KG1 (cell line): ENCODE measurements at places on chromosomes 7 and 10.

- no peak for DNase-seq
Observed at GRCh38 chr7:30804078-30804661, 33.0 kb downstream of the MINDY4 start.

- no peak for DNase-seq
Observed at GRCh38 chr10:93445097-93445960, 36.8 kb downstream of the MYOF start.

DNA sequence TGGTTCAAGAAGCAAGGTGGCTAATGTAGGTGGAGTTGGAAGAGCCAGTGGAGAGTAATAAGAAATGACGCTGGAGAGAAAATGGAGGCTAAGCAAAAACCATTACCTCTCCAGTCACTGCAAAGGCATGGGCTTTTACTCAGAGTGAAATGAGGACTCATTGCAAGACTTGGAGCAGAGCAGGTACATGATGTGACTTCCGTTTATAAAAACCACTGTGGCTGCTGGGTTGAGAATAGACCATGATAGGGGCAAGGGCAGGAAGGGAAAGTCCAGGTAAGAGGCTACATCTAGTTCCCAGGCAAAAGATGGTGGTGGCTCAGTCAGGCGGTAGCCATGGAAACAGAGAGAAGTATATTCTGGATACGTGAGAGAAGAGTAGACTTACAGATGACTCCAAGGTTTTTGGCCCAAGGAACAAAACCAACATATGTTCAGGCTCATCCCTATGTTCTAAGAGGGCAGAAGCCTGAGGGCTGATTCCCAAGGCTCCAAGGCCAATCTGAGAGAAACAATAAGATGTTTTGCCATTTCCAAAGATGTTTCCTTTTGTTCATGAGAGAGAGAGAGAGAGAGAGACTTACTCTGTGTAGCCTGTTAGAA is 21.5 kb upstream of the PDE1C start:
- DNase-seq, result no peak

DNA sequence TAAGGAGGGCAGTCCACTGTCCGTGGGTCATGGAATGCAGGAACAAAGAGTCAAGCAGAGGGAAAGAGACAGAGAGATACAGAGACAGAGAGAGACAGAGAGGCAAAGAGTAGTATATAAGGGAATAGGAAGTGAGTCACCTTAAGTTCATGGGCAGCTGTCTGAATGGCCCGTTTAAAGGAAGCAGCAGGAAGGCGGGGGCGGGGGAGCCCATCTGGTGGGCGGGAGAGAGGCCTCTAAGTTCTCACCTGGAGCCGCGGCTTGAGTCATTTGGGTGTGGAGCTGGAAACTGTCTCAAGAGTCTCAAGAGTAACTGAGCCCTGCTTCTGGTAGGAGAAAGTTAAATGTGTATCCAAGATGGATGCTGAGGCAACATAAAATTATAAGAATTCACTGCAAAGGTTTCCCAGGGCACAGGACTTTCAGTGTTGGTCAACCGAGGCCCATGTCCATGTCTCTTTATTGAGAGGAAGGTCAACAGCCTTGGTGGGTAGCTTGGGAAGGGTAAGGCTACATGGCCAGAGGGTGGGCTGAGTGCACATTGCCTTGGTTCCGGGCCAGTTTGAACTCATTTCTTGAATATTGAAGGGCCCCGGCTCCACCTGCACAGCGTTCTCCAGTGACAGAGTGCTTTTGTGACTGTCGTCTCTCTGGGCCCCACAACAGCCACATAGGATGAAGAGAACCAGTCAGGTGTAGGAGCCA is 85.5 kb upstream of the CACUL1 start:
- DNase-seq, result no peak

GRCh38 chr10:114337510-114338462 is 66.5 kb downstream of the AFAP1L2 start:
- DNase-seq, result no peak

- no peak for DNase-seq
Observed at GRCh38 chr10:48461623-48462481, 143.0 kb downstream of the ARHGAP22 start.

GRCh38 chr7:149753375-149754233 is 19.8 kb downstream of the ZNF467 start:
- DNase-seq, result no peak

- no peak for DNase-seq
Observed at GRCh38 chr7:134515569-134516468, 11.5 kb upstream of the AKR1B10 start.

DNA sequence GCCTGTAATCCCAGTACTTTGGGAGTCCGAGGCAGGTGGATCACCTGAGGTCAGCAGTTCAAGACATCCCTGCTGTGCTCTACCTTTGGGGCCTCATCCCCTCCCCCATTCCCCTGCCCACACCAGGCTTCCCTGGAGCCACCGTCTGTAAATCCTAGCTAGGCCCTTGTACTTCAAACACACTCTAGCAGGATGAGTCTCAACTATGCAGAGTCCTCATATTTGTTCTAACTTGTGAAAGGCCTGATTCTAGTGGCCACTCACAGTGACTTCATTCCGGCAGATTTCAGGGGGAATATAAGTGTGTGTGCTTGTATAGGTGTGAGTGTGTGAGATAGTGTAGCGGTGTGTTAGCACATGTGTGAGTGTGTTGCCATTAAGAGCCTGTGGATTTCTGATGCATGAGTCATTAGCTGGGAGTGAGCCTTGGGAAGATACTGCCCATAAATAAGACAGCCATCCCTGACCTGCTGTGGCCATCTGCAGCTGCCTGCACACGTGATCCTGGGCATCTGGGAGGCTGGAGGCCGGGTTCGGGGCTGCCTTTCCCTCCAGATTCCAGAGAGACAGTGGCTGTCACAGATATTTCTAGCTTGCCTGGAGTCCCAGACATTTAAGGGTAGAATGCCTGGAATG is 1.7 kb upstream of the NEURL1 start:
- no peak for DNase-seq

- no peak for DNase-seq
Observed at GRCh38 chr10:17233286-17233991, 5.4 kb downstream of the VIM start.

DNA sequence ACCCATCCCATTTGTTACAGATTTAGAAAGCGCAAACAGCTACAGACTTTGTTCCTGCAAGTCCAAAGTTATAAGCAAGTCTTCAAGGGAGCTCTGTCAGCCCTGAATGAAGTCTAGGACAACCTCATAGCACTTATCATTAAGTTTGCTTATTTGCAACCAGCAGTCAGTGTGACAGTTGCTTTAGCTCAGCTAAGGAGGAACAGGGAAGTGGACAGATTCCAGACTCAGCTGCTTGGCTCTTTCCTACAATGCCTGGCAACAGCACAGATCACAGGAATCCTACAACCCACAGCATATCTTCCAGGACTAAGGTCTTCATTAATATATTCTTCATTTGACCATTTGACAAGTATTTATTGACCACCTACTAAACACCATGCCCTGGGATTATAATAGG is 17.4 kb upstream of the KIF5B start:
- DNase-seq, result no peak

- DNase-seq, result no peak
Observed at GRCh38 chr10:99507265-99507664, 25.5 kb upstream of the NKX2-3 start.

GRCh38 chr10:64271983-64272382 is 750.8 kb downstream of the REEP3 start:
- DNase-seq, result no peak

DNA sequence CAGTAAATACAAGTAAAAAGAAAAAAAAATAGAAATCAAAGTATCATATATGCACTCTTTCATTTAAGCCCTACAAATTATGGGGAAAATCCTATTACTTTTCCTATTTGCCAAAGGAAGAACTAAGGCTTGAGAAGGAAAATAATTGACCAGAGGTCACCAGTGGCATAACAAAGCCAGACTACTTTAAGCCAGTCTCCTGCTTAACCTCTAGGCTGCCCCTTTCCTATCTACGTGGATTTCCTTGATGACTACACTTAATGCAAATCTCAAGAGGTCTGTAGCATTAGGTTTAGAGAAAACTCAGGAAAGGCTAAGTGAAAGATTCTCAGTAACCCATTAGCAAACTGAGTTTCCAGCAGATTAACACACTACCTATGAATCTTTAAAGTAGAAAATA is 49.8 kb downstream of the TPK1 start:
- DNase-seq, result no peak

DNA sequence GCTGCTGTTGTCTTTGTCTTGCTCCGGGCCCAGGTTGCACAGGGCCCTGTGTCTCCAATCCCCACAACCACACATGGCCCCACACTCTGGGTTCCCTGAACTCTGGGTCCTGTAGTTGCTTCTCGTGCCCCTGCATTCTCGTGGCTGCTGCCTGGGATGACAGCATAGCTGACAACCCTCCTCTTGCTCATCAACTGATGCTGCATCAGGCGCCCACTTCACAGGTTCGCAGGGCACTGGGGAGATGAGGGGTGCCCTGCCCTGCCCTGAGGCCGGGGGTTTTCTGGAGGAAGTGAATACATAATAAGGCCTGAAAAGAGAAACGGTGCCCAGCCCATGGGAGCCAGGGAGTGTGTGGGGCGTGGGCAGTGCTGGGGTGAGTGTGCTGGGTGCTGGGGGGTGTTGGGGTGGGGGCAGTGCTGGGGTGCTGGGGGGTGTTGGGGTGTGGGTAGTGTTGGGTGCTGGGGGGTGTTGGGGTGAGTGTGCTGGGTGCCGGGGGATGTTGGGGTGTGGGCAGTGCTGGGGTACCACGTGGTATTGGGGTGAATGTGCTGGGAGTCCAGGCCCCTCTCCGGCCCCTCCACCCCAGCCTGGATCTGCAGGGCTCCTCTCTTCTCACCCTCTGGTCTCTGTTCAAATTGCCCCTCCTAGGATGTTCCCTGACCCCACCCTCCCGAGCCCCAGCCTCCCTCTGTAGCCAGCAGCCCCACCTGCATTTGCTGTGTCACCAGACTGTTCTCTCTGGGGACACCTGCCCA is 2.0 kb upstream of the MTG1 start:
- no peak for DNase-seq

DNA sequence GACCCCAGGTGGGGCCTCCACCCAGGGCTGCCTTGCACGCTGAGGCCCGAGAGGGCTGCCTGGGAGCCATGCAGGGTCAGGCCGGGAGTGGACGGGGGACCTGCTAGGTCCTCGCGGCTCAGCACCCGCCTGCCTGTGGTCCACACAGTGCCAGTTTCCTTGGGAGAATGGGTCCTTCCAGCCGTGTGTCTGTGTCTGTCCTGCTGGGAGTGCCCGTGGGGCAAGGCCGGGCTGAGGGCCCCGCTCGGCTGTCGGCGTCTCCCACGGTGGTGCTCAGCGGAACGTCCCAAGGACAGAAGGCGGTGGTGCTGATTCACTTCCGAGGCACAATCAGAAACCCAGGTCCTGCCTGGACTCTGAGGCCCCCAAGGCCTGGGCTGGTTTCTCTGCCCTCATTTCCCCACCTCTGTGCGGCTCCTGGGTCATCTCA is 23.2 kb upstream of the GTPBP4 start:
- DNase-seq, result no peak

DNA sequence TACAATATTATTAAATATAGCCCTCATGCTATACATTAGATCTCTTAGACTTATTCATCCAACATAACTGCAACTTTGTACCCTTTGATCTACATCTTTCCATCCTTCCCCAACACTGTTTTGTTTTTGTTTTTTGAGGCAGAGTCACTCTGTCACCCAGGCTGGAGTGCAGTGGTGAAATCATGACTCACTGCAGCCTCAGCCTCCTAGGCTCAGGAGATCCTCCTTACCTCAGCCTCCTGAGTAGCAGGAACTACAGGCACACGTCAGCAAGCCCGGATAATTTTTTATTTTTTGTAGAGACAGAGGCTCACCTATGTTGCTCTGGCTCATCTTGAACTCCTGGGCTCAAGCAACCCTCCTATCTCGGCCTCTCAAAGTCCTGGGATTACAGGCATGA is 53.3 kb downstream of the NT5C2 start:
- no peak for DNase-seq

DNA sequence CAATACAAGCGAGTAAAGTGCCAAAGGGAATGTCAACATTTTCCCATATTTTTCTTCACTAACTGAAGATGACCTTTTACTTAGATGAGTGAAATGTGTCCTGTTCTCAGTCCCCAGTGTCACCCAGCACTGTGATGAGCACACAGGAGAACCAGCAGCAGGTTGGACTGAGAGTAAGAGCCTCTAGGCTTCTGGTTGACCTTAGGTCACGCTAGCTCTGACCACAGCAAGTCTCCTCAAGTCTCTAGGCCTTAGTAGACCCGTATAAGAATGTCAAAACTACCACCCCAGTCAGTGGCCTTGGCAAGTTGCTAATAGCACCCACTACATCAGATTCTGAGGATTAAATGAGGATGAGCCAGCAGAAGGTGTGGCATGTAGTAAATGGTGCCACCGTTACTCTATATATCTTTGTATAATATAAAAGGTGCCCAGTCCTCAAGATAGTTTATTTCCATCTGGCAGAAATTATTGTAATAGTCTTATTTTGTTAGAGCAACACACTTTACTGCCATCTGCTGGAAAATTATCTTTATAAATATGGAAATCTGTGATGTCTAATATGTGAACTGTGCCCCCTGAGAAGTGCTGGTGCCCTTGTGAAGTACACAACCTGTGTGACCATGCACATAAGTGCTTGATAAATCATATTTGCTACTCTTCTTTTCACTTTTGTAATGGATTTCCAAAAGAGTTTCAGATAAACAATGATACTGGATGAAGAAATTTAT is 75.7 kb downstream of the SPAG6 start:
- DNase-seq, result no peak

- DNase-seq, result no peak
Observed at GRCh38 chr10:7354330-7355047, 56.3 kb downstream of the SFMBT2 start.

GRCh38 chr7:157464111-157464970 is 127.5 kb downstream of the DNAJB6 start:
- DNase-seq, result no peak

- no peak for DNase-seq
Observed at GRCh38 chr10:109282510-109282909, 640.8 kb downstream of the XPNPEP1 start.

DNA sequence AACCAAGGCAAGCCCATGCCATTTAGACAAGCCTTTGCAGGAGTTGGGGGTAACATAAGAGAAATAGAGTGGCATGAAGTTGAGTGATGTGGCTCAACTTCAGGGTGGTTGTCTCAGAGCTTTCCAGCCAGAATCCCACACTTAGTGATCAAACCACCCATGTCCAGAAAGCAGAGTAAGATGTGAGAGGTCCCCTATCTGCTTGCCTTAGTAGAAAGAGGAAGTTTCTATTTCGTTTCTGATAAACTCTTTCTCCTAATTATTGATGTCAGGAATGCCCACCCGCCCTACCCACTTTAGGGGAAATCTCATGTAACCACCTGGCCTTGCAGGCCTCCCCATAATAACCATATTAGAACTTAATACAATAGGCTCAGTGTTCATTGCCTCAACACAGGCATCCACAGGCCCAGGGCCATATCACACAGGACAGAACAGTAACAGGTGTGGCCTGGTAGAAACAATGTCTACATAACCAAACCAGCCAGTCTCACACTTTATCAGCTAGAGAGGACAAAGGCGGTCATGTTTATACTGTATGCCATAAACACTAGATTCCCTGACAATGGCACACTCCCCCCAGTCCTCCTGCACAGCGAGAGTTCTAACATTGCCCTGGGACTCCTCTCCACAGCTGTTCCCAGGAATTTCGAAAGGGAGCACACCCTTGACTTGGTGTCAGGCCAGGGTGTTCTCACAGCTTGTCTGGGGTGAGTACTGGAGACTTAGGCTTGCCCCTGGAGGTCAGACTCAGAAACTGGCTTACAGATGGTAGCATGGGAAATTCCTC is 364.4 kb downstream of the CXCL12 start:
- no peak for DNase-seq

GRCh38 chr10:23417254-23417653 is 21.6 kb upstream of the OTUD1 start:
- DNase-seq, result no peak
